Nephron progenitor cell (in vitro differentiated cells): ENCODE measurements at places on chromosomes 5 and 9.

DNA sequence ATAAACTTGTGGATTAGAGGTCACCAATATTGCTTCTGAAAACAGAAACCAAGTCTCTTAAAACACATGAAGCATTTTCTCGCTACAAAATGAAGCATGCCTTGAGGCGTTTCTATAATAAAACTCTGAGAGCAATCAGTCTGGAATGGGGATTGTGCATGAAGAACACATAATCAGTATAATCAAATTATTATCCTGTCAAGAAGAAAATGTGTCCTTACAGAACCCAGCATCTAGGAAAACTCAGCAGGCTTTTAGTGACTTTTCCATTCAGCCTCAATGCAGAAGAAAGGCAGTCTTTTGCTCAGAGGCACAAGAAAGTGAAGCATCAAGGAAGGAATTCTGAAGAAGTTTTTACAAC is 121.9 kb downstream of the CDH18 start:
- DNase-seq: no peak

- DNase-seq: peak; percentile 15
Observed at GRCh38 chr9:2469681-2470221, 151.8 kb upstream of the VLDLR start.

- no peak for DNase-seq
Observed at GRCh38 chr5:6202149-6202967, 176.0 kb downstream of the MED10 start.

DNA sequence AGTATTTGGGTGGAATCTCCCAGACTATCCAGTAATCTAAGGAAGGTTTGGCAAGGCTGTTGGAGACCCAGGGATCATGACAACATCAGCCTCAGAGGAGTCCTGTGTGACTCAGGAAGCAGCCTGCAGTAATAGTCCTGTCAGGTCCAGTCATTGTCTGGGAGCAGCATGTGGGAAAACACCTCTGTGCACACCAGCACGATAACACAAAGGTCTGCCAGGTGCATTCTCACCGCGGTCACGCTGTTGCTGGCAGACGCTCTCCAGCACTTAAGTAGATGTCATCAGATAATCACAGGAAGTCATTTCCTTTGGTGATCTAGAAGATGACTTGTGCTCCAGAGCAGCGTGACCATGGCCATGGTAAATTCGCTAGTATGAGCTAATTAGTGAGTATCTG is 99.2 kb upstream of the IQGAP2 start:
- DNase-seq: no peak

DNA sequence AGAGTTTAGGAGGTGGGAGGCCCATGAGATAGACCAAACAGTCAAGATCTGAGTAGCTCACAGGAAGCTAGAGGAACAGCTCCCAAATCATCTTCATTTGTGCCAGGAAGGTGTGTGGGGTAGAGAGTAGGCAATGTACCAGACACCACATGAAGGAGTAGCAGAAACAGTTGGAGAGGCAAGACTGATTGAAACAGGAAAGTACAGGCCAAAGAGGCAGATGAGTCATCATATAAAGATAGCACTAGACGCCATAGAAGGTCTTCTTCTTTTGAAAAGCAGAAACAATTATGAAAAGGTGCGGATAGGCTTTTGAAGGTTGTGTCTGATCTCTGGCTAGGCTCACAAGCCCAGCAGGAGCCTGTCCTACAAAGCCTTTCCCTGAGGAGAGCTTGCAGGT is 62.7 kb upstream of the PALM2AKAP2 start:
- DNase-seq: no peak

DNA sequence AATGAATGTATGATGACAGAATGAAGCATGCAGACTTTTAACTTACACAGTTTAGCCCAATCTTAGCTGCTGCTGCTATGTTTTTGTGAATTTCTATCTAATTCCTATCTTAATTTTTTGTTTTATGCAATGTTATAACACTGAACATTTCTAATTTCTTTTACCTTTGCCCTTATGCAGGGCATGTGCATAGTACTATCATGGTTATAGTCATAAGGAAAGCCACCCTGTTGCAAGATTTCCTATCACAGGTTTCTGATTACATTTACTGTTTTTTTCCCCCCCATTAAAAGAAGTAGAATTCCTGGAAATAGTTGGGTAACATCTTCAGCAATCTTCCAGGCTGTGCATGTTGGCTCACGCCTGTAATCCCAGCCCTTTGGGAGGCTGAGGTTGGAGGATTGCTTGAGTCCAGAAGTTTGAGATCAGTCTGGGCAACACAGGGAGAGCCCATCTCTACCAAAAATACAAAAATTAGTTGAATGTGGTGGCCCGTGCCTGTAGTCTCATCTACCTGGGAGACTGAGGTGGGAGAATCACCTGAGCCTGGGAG is 164.4 kb downstream of the KDM4C start:
- DNase-seq: no peak

GRCh38 chr9:113522858-113523257 is 59.3 kb downstream of the RGS3 start:
- no peak for DNase-seq

- no peak for DNase-seq
Observed at GRCh38 chr5:75167345-75167744, 69.3 kb downstream of the ANKRD31 start.

GRCh38 chr5:142644640-142645361 is 41.1 kb downstream of the FGF1 start:
- DNase-seq: no peak

DNA sequence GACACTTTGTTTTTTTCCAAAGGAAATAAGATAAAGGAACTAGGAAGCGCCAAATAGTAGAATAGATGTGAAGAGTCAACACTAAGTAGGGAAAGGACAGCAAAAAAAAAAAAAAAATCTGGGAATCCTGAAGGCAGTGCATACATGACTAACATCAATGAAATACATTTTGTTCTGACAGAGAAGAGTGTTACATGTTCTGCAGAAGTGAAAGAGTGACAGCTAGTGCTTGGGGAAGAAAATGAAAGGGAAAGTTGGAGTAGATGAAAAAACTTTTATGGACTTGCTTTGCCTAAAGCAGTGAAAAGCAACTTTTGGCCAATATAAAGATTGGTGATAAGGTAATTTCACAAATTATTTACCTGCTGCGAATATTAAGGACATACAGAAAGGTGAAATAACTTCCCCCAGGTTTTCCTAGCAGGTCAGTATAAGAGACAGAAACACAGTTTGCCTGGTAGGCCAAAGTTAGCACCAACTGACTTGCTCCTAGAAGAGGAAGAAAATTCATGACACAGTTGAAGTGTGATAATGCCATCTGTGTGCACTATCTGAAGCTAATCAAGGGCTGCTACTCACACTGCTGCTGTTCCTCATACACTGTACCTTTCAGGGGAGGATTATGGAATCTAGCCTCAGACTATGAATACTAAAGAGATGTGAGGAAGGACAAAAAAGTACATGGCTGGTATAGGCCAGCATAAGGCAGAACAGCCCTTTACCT is 38.6 kb downstream of the RANBP6 start:
- no peak for DNase-seq

DNA sequence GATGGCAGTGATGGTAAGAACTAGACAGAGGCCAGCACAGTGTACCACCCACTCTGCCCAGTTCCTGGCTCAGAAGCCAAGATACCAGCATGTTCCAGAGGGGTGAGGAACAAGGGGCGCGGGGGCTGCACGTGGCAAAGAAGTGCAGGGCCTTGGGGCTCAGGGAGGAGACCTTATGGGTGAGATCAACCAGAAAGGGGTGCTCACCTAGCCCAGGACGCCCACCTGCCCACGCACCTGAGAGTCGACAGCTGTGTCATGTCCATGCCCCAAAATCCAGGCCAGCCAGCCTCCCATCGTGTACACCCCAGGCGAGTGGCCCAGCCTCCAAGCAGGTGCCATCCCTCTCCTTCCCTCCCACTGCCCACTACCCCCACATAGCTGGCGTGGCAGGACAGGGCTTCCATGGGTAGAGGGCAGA is 34.9 kb downstream of the BICD2 start:
- no peak for DNase-seq

GRCh38 chr9:90555351-90556057 is 87.1 kb downstream of the DIRAS2 start:
- no peak for DNase-seq

- no peak for DNase-seq
Observed at GRCh38 chr5:145585-146323, 45.5 kb upstream of the LRRC14B start.

DNA sequence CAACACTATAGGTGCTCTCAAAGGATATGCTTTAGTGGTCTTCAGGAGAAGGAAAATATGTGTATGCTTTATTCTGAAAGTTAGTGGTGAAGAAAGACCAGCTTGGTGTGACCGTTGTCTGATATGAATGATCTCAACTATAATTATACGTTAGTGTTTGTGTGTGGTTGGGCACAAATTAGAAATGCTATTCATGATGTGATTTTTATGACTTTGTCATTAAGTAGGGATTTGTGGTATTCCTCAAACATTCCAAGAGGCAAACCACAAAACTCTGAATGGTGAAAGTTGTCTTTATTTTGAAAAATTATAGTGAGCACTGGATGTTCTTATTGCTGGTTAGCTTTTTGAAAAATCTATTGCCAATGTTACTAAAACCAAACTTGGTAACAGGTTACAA is 6.2 kb upstream of the F2R start:
- DNase-seq: no peak

DNA sequence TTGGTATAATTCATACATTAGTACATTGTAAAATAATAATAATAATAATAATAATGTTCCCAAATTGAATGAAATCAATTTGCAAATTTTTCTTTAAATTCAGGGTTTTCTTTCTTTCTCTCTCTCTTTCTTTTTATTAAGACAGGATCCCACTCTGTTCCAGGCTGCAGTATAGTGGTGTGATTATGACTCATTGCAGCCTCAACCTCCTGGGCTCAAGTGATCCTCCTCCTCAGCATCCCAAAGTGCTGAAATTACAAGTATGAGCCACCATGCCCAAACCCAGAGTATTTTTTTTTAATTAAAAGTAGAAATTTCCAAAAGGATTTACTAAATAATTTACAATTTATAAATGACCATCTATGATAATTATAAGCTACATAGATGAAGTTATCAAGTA is 117.7 kb downstream of the HOMER1 start:
- no peak for DNase-seq

DNA sequence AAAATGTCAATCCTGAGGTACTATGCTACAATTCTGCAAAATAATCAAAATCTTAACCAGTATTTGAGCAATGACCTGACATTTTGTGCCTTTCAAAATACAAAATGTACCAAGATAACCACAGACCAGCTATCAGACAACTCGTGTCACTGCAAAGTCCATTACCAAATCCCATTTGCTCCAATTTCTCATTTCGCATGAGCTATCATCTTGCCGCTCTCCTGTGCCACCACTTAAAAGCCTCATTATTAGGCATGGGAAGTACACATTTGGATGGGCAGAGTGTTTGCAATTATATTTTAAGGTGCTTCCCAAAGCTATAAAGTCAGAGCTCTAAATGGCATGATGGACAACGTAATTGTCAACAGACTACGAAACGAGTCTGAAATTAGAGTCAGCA is 205.2 kb downstream of the AGTPBP1 start:
- DNase-seq: no peak

GRCh38 chr9:137757613-137758029 is 120.0 kb upstream of the CACNA1B start:
- DNase-seq: no peak

DNA sequence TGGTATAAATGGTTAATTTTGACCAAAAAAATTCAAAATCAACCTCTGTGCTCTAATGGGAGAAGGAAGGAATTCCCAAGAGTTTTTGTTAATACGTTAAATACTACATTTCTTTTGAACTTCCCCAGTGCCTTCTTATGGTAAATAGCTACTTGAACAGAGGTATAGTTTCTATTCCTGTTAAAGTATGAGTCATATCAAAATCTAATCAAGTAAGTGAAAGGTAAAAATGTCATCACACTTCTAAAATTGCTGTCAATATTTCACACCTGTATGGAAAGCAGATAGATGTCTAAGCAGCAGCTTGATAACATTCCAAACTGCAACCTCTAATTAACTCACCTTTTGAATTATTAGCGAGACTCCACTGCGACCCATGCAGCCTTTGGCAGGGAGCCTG is 214.1 kb upstream of the MEF2C start:
- DNase-seq: no peak

- DNase-seq: no peak
Observed at GRCh38 chr9:88689509-88690298, 154.7 kb downstream of the NXNL2 start.

DNA sequence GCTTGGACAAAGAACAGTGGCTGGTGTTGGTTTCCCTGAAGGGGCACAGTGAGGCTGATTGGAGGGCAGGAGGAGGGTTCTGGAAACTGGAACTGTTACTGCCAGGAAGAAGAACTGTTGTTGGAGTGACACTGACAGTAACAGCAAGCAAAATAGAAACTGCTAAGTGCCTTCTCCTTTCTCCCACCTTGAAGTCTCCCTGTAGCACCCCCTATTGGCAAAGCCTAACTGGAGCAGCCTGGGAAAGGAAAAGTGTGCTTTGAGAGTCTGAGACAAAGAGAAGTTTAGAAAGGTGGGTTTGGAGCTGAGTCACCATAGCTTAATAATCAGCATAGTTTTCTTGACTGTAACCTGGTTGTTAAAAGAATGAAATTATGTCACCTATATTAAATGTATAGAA is 2.5 kb upstream of the TMEM174 start:
- no peak for DNase-seq

DNA sequence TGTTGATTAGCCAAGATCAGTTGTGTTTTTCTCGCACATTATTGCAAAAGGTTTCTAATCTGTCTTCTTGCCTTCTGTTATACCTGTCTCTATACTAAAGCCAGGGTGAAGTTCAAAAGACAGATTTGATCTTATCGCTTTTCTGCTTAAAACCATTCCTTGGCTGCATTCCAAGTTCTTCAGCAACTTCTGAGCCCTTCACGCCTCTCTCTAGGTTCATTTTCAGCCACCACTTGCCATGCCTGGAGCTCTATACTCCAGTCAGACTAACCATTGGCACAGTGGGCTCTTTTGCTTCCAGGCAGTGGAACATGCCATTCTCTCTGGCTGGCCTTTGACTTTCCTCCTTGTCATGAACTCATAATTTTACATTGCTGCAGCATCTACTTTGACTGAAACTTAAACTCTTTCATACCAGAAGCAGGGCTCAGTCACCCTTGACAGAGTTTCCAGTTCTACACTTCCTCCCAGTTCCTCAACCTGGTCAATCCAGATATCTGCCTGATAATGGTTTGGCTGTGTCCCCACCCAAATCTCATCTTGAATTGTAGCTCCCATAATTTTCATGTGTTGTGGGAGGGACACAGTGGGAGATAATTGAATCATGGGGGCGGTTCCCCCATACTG is 114.4 kb downstream of the SLC12A2 start:
- no peak for DNase-seq

DNA sequence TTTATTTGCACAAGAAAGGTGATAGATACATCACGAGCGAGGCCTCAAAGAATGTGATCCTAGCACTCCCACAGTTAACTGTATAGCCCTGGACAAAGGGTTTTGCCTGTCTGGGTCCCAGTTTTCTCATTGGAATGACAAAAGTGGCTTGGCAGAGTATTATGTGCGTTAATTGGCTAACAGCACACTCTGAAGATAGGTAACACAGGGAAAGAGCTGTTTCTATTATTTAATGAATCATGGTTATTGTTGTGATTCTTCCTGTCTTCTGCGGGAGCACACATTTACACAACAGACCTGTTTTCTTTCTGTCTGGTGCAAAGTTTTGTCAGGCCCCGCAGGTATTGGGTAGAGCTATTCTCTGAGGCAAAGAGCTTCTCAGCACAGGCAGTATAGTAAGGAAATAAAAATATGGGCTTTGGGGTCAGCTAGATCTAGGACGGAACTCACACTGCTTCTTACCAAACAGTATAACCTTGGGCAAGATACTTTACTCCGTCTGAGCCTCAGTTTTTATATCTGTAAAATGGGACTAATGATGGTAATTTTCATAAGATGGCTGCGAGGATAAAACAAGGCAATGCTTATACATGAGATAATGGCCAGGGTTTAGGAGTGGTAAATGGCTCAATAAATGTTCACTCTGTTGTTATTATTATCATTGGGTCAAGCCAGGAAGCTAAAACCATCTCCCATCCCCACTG is 78.9 kb downstream of the PLAC8L1 start:
- no peak for DNase-seq
